ENCODE measurements at places on chromosomes 5 and 9.

DNA sequence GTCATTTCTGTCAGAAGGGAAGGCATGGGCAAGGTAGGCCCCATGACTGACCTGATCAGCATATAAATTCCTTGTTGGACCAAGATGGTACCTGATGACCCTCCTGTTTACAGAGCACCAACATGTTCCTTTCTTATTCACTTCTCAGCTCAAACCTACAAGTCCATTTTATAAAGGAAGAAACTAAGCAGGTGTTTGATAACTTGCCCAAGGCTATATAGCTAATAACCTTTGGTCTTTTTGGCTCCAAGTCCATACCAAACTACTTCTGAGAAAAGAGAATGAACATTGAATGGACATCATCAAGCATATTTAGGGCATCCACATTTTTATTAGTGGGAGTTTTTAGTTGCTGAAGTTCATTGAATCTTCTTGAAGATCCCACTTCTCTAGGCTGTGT is 125.2 kb downstream of the GALNT10 start:
- DNase-seq: no peak

DNA sequence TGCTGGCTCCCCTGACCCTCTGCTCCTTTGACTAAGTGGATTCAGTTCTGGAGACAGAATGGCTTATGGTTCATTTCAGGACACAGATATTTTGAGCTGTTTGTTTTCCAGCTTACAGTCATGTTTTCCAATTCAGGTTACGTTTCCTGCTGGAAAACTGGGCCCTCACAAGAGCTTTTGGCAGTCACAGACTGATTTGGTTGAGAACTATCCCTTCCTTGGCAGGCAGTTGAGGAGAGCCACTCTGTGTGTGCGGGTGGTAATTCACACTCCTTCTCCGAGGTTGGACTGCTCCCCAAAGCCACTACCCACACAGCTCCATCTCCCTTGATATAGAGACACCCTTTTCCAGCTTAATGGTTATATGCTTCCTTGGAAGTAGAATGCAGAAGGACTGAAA is 534.5 kb downstream of the TMEM38B start:
- no peak for DNase-seq

GRCh38 chr9:91258451-91258850 is 103.3 kb downstream of the AUH start:
- peak; percentile 81 for DNase-seq

DNA sequence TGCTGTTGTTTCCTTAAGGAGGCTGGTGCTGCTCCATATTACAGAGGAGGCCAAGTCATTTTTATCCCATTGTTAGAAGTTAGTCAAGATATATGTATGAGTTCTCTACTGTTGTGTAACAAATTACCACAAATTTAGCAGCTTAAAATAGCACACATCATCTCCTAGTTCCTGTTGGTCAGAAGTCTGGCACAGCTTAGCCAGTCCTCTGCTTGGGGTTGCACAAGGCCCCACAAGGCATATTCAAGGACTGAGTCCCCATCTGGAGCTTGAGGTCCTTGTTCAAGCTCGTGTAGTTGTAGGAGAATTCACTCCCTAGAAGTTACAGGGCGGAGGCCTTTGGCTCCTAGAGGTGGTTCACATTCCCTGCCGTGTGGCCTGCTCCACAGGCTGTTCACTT is 14.7 kb downstream of the MTAP start:
- DNase-seq: peak; percentile 79

- no peak for DNase-seq
Measured at GRCh38 chr5:168055141-168055683, 236.2 kb upstream of the WWC1 start.

GRCh38 chr5:176732736-176733405 is 77.5 kb upstream of the UNC5A start:
- DNase-seq: no peak

Measured in CD14-positive monocyte (primary cell).